Activated CD8-positive, alpha-beta memory T cell treated with anti-CD3 and anti-CD28 coated beads for 4 hours (primary cell): ENCODE measurements at places on chromosomes 16 and 17.

DNA sequence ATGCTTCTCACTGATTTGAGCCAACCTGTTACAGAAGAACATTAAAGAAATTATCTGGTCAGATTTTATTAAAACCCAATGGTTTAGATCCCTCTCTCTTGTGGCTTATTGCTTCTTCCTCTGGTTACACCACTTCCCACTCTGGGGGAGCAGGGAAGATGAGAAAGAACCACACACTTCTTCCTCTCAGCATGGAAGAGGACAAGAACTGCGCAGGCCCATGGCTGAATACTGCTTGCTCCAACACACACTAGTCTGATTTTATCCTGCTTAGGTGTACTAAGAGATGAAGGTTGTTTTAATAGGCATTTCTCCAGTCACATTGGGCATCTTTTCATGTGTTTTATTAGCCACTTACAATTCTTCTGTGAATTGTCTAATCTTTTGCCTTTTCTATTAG is 27.6 kb downstream of the MAP3K3 start:
- DNase-seq, result no peak

- no peak for DNase-seq
Observed at GRCh38 chr17:29210879-29211278, 30.7 kb upstream of the MYO18A start.

GRCh38 chr16:3509470-3509928 is 8.7 kb downstream of the CLUAP1 start:
- peak; percentile 29 for DNase-seq

DNA sequence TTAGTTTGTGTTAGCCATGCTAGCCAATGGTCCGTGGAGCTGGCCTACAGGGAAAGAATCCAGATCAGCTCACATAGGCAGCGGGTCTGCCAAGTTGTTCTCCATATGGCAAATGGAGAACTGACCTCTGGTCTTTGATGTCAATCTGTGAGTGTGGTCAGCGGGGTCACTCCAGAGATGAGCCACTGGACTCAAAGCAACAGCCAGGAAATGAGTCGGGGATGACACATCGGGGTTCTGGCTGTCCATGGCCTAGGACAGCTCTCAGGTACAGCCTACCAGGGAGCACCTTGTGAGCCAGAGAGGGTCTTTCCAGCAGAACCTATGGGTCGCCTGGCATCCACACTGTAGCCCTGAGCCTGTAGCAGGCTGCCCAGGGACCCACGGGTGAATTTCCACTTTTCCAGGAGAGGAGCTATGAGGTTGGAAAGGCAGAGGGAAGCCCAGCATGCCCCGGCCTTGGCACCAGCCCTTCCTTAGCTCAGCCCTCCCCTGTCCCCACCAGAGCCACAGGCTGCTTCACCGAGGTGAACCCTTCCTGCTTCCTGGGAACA is 203.0 kb upstream of the TNRC6C start:
- DNase-seq, result no peak

- peak; percentile 34 for DNase-seq
Observed at GRCh38 chr17:48427598-48427997, 2.4 kb downstream of the SKAP1 start.

GRCh38 chr16:84246679-84247077 is 6.9 kb upstream of the KCNG4 start:
- no peak for DNase-seq

GRCh38 chr17:68102318-68102758 is 66.8 kb downstream of the KPNA2 start:
- DNase-seq, result no peak

- DNase-seq, result peak; percentile 32
Observed at GRCh38 chr17:17729620-17730249, 48.5 kb downstream of the RAI1 start.

DNA sequence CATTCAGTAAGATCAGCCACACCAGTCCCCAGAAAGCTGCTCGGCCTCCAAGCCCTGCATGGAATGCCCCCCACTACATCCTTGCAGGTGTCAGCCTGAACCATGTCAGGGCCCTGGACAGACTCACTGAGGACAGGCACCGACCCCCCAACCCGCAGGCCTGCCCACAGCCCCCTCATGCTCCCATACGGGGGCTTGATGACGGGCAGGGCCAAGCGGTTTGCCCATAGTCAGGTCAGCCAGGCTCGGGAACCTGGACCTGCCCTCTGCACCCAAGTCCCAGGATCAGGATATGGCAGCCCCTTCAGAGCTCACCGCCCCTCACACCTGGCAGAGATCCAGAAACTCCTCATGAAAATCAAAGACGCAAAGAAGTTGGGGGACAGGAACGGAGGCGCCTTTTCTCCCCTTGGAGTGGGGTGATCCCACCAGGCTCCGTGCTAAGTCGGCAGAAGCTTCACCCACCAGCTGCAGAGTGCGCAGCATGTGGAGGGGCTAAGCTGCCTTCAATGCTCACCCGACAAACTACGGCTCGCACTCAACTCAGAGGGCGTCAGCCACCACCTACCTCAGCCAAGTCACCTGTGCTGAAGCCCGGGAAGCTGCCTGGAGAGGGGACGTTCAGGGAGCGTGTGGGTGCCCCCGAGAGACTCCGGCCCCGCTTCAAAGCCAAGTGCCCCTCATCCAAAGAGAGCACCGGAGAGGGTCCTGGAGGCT is 26.5 kb downstream of the GNPTG start:
- no peak for DNase-seq

GRCh38 chr17:30292286-30292858 is 628 bp upstream of the BLMH start:
- DNase-seq, result no peak

DNA sequence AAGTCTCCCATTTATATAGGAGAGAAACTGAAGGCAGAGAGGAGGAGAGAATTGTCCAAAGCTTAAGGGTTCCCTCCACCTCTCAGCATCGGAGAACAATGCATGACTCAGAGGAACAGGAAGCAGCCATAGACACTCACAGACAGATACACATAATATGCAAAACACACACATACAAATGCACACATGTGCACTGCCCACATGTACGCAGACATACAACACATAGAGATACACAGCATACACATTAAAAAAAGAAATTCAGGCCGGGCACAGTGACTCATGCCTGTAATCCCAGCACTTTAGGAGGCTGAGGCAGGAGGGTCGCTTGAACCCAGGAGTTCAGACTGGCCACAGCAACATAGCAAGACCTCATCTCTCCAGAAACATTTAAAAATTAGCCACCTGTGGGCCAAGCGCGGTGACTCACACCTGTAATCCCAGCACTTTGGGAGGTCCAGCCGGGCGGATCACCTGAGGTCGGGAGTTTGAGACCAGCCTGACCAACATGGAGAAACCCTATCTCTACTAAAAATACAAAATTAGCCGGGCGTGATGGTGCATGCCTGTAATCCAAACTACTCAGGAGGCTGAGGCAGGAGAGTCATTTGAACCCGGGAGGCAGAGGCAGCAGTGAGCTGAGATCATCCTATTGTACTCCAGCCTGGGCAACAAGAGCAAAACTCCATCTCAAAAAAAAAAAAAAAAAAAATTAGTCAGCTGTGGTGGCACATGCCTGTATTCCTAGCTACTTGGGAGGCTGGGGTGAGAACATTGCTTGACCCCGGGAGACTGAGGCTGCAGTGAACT is 11.3 kb downstream of the ERAL1 start:
- no peak for DNase-seq

- DNase-seq, result peak; percentile 17
Observed at GRCh38 chr17:74960570-74961342, 11.8 kb downstream of the HID1 start.

GRCh38 chr17:72719578-72720493 is 372.7 kb downstream of the SLC39A11 start:
- peak; percentile 25 for DNase-seq
